ENCODE measurements at places on chromosomes 13 and 19.

DNA sequence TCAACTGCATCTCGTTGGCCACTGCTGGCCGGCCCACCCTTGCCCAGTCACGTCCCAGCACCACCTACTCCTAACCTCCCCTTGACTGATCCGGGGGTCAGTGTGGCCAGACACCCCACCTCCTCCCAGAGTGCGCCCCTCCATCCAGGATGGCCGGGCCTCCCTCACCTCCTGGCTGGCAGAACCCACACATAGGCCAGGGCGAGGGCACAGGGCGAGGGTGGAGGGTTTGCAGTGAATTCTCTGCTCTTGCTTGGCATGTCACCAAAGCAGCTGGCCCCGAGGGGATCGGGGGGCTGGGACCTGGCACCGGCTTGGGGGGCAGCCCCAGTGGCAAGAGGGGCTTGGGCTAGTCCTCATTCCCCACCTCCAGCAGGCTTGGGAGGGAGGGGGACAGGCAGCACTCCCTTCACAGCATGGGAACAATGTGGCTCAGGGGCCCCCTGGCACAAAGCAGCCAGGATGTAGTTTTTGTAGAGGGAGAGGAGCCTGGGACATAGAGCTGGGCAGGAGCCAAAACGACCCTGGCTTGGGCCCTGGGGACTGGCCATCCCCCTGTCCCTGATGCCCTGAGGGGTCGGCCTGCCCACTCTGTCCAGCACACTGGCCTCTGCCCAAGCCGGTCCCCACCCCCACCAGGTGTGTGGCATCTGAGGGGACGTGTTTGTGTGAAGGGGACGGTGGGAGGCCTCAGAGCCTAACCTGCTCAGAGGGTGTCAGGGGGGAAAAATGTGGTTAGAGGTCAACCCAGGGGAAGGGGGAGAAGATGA is 28.5 kb upstream of the ASF1B start:
- H3K27me3 ChIP-seq = no peaks in the 10 kb centered on the region
- H3K4me3 ChIP-seq = no peak overlapping the region
- no peaks in the 10 kb centered on the region for H3K4me1 ChIP-seq
- no peak overlapping the region for H3K27ac ChIP-seq
- H3K36me3 ChIP-seq = no peaks in the 10 kb centered on the region

GRCh38 chr19:3075605-3076431 is 13.5 kb upstream of the TLE5 start:
- H3K27me3 ChIP-seq = no peaks in the 10 kb centered on the region
- H3K4me1 ChIP-seq = peaks cover 8% of the 10 kb centered on the region
- peak; percentile 60 for ATAC-seq
- no peak overlapping the region for H3K27ac ChIP-seq

- peaks cover 7% of the 10 kb centered on the region for H3K4me1 ChIP-seq
- no peak for ATAC-seq
These were observed 65.8 kb downstream of the MRPL57 start for GRCh38 chr13:21242236-21242635.

GRCh38 chr13:45930177-45930576 is 78.6 kb upstream of the SIAH3 start:
- H3K36me3 ChIP-seq = no peaks in the 10 kb centered on the region
- ATAC-seq = no peak
- H3K4me3 ChIP-seq = no peak overlapping the region
- H3K27me3 ChIP-seq = no peaks in the 10 kb centered on the region
- H3K4me1 ChIP-seq = peaks cover 10% of the 10 kb centered on the region
- no peak overlapping the region for H3K27ac ChIP-seq

DNA sequence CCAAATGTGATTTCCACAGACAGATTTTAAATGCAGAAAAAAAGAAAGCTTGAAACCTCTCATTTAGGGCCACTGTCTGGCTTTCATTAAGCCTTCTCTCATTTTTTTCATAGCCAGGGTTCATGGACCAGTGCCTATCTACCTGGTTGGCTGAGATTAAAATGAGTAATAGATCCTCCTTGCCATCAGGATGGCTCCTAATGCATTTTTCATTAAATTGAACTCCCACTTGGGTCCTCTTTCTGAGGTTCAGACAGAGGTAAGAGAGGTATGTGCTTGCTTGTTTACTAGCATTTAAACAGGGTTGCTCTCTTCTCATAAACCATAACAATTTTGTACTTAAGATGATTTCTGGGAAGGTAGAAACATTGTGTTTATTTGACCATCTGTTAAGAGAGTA is 473.0 kb downstream of the TBC1D4 start:
- H3K27ac ChIP-seq = no peak overlapping the region
- no peak for ATAC-seq
- no peaks in the 10 kb centered on the region for H3K36me3 ChIP-seq
- H3K27me3 ChIP-seq = no peaks in the 10 kb centered on the region
- no peaks in the 10 kb centered on the region for H3K4me1 ChIP-seq

DNA sequence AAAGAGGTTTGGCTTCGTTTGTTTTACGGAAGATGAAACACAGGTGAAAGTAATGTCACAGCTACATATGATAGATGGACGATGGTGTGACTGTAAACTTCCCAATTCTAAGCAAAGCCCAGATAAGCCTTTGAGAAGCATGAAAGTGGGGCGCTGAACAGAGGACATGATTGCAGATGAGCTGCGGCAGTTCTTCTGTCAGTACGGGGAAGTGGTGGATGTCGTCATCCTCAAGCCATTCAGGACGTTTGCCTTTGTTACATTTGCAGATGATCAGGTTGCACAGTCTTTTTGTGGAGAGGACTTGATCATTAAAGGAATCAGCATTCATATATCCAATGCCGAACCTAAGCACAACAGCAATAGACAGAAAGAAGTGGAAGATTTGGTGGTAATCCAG is 111.5 kb upstream of the DIAPH3 start:
- no peak overlapping the region for H3K4me3 ChIP-seq
- H3K27me3 ChIP-seq = no peaks in the 10 kb centered on the region
- H3K27ac ChIP-seq = no peak overlapping the region
- no peaks in the 10 kb centered on the region for H3K4me1 ChIP-seq

DNA sequence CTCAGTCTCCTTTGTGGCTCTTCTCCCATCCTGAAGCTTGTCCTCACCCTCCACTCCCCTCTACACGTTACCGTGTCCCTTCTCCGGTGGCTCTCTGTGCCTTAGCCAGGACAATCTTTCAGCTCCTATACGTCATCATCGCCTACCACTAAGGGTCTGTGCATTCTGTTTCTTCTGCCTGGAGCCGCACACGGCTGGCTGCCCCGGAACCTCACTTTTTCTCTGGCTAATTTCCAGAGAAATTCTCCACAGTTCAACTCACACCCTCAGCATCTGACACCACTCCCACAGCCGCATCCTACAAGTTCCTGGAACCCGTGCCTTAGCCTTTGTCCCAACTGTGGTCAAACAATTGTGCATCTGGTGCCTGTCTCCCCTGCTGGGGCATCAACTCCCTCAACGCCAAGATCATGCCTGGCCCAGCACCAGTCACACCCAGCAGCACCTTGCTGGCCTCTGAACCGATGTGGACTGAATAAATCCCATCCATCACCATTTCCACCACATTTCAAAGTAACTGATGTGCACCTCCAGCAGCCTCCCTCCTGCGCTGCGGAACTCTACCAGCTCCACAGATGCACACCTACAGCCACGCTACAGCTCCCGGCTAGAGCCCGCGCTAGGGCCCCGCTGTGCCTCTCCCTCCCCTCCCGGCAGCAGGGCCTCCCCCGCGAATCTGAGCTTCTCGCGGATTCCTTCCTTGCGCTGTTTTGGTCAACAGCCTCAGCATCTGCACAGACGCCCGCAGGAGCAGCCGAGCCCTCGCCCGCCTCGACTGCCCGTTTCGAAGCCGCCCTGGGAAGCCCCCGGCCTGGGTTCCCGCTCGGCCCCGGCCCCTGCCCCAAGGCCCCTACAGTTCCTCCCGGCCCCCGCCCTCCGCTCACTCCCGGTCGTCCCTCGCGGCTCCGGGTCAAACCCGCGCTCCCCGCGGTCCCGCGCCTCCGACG is 689 bp downstream of the DCUN1D2 start:
- H3K4me1 ChIP-seq = peaks cover 83% of the 10 kb centered on the region
- peak overlapping the region; percentile 94 for H3K4me3 ChIP-seq
- H3K27me3 ChIP-seq = no peaks in the 10 kb centered on the region
- peak; percentile 29 for ATAC-seq

- H3K27ac ChIP-seq = peak overlapping the region; percentile 70
- peaks cover 6% of the 10 kb centered on the region for H3K4me1 ChIP-seq
- H3K36me3 ChIP-seq = no peaks in the 10 kb centered on the region
- H3K27me3 ChIP-seq = no peaks in the 10 kb centered on the region
These were observed 115.3 kb downstream of the TBC1D4 start for GRCh38 chr13:75366380-75367280.

DNA sequence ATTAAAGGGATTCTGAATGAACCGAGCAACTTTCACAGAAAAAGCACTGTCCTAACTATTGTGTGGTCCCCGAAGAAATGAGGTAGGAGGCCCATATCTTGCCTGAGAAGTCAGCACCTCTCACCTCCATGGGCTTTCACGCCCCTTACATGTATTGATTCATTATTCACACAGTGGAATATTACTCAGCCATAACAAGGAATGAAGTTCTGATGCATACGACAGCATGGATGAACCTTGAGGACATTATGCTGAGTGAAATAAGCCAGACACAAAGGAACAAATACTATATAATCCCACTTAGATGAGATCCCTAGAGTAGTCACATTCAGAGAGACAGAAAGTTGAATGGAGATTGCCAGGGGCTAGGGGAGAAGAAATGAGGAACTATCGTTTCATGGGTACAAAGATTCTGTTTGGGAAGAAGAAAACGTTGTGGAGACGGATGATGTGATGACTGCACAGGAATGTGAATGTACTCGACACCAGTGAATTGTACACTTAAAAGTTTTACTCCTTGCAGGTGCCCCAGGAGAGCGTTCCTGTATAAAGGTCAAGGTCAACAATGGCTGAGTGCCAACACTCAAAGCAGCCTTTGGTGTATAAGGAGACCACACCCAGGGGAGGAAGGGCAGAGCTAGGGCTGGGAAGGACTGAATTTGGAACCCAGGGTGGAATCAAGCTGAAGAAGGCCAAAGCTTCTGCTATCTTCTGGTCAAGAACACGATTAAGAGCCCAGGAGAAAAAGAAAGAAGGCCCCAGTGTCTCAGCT is 22.5 kb downstream of the ZIC5 start:
- H3K4me3 ChIP-seq = no peak overlapping the region
- peaks cover 93% of the 10 kb centered on the region for H3K27me3 ChIP-seq
- no peaks in the 10 kb centered on the region for H3K36me3 ChIP-seq
- no peak overlapping the region for H3K27ac ChIP-seq

DNA sequence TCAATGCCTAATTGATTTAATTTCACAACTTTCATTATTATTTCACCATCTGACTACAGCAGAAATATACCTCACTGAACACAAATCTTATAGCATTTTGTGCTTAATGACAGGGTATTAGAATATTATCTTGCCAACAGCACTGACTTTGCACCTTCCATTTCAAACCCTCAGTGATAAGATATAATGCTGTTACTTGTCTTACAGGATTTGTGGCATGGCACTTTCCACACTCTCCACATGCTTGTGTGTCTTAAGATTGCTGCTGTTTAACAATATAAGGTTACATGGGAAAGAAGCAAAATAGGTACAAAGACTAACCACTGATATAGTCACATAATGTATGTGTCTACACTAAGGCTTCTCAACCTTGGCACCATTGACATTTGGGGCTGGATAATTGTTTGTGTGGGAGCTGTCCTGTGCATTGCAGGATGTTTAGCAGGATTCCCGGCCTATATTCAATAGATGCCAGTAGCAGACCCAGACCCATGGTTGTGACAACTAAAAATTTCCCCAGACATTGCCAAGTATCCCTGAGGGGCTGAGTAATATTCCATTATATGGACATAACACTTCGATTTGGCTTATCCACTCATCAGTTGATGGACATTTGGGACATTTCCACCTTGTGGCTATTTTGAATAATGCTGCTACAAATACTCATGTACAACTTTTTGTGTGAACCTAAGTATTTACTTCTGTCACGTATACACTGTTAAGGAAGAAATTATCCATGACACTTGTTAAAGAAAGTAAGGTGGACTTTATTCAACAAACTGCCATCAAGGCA is 5.7 kb upstream of the DIAPH3 start:
- no peak overlapping the region for H3K4me3 ChIP-seq
- no peak overlapping the region for H3K27ac ChIP-seq
- no peak for ATAC-seq
- H3K36me3 ChIP-seq = no peaks in the 10 kb centered on the region

GRCh38 chr13:41246969-41247680 is 16.3 kb downstream of the MTRF1 start:
- no peak overlapping the region for H3K27ac ChIP-seq
- no peak overlapping the region for H3K4me3 ChIP-seq
- peaks cover 35% of the 10 kb centered on the region for H3K36me3 ChIP-seq
- no peaks in the 10 kb centered on the region for H3K27me3 ChIP-seq

DNA sequence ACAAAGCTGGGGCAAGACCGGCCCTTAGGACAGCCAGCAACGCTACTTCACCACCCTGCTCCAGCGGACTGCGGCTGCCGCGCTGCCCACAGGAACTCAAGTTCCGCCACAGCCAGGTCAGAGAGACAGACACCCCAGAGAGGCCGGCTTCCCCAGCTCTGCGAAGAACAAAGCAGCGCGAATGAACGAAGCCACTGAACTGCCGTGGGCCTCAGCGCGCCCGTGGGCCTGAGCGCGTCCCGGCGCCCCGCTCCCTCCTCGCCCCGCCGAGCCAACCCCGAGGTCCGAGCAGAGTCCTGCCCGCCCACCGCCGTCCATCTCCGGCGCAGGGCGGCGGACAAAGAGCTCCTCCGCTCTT is 158.4 kb downstream of the RNF17 start:
- no peaks in the 10 kb centered on the region for H3K4me1 ChIP-seq
- ATAC-seq = peak; percentile 35
- H3K27me3 ChIP-seq = no peaks in the 10 kb centered on the region
- H3K4me3 ChIP-seq = peak overlapping the region; percentile 93
- H3K27ac ChIP-seq = peak overlapping the region; percentile 4

GRCh38 chr13:108249150-108249549 is 20.4 kb upstream of the TNFSF13B start:
- H3K27me3 ChIP-seq = no peaks in the 10 kb centered on the region
- no peak for ATAC-seq
- no peak overlapping the region for H3K27ac ChIP-seq
- H3K4me1 ChIP-seq = no peaks in the 10 kb centered on the region
- no peak overlapping the region for H3K4me3 ChIP-seq

GRCh38 chr13:32951580-32951979 is 64.6 kb upstream of the KL start:
- H3K27me3 ChIP-seq = no peaks in the 10 kb centered on the region
- H3K36me3 ChIP-seq = no peaks in the 10 kb centered on the region
- H3K4me3 ChIP-seq = no peak overlapping the region
- no peak for ATAC-seq
- H3K4me1 ChIP-seq = no peaks in the 10 kb centered on the region
- H3K27ac ChIP-seq = no peak overlapping the region

DNA sequence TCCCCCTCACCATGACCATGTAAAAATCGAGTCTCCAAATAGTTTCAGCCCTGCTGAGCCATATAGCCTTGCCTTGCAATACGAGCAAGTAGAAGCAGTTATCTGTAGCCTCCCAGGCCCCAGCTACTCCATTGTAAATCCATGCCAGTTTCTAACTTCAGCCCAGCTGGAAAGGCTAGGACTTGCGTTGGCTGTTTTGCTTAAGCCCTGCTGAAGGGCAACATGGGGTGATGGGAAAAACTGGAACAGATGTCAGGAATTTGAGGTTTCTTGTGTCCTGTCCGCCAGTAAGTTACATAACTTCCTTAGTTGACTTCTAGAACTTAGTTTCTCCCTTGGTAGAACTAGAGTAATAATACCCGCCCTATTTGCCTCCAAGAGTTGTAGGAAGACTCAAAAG is 216.0 kb upstream of the SERP2 start:
- no peak overlapping the region for H3K4me3 ChIP-seq
- peaks cover 30% of the 10 kb centered on the region for H3K4me1 ChIP-seq
- peak overlapping the region; percentile 81 for H3K27ac ChIP-seq
- H3K27me3 ChIP-seq = no peaks in the 10 kb centered on the region

Data from gastroesophageal sphincter (tissue), 4 donors.